ENCODE measurements at places on chromosomes 11 and 22.

DNA sequence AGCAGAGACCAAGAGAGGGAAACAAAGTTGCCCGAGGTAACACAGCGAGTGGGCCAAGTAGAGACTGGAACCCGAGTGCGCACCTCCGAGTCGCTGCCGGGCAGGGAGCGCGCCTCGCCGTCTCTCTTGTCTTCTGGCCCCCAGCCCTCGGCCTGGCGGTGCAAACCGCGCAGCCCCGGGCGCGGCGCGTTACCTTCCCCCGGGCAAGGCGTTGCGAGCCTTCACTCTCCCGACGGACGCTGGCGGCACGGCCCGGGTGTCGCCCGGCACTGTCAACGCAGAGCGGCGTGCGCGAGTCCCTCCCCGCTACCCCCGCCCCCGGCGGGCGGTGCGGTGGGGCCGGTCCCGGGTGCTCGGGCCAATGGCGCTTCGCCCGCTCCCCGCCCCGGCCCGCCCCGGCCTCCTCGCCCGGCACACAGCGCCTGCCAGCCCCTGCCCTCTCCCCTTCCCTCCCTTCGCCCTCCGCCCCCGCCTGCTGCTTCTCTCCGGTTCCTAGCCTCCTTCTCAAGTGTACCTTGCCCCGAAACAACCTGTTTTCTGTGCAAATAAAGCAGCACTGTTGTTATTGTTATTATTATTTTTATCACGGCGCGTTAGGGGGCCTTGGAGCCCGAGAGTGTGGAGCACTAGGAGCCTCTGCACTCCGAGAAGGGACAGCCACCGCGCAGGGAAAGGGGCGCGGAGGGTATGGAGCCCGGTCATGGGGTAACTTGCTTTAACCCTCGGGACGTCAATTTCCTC, at the start of gene SYTL2:
TSS of gene SYTL2 (minus strand) at position 271 of the 741 bp plus-strand sequence. CDS start 53,416 bp downstream, outside the sequence.
- DNase-seq: peak; percentile 53

DNA sequence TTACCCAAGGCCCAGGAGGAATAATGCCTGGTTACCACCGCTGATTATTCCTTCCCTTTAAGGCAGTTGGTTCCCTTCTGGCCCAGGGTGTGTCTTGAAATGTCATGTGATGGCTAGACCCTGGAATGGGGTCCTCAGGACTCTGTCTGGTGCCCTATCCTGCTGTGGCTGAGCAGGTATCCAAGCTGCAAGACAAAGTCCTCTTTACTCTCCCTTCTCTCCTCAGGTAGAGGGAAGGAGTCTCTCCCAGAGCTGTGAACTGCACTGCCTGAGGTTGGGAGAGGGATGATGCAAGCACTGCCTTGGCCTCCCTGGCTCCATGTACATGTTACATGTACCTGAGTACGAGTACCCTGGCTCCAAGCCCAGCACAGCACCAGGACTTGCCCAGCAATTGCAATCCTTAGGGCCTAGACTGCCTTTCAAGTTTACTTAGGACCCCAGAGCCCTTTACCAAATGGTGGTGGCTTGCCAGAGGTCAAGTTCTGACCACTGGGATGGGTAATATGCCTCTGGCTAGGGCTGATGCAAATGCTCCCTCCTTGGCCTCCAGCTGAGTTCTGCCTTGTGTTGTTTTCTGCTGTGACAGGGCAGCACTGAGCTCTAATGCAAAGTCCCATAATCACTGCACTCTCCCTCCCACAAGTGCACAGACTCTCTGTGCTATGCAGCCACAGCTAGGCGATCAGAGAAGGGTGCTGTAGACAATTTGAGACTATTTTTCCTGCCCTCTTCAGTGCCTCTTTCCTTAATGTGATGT, 20.7 kb upstream of the AQP11 start:
- no peak for DNase-seq

- DNase-seq: no peak
Measured at GRCh38 chr11:91686700-91687099, 537.9 kb upstream of the FAT3 start.

DNA sequence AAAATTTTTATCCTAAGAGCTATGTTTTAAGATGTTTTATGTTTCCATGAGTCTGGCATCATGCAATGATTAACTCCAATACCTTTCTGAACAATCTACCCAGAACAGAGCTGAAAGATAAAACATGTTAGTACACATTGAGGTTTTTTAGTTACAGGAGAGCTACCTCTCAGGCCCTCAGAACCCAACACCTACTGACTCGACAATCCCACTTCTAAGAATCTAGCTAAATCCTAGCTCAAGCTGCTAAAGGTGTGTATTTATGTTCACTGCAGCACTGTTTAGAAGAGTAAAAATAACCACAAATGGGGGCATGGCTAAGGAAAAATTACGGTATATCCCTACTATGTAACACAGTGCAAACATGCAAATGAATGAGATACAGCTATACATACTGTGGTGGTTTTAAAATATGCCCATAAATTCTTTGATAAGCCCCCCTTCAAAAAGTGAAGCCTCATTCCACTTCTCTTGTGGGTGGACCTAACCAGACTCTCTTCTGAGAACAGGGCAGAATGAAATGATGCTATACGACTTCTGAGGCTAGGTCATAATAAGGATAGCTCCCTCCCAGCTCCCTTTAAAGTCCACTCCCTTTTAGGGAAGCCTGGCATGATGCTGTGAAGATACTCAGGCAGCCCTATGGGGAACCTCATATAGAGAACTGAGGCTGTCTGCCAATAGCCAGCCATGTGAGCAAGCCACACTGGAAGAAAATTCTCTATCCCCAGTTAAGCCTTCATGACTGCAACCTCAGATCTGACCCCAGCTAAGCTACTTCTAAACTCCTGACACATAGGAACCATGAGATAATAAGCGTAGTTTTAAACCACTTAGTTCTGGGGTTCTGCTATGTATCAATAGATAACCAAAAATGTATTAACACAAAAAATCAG, 29.5 kb downstream of the TMEM123 start:
- no peak for DNase-seq

DNA sequence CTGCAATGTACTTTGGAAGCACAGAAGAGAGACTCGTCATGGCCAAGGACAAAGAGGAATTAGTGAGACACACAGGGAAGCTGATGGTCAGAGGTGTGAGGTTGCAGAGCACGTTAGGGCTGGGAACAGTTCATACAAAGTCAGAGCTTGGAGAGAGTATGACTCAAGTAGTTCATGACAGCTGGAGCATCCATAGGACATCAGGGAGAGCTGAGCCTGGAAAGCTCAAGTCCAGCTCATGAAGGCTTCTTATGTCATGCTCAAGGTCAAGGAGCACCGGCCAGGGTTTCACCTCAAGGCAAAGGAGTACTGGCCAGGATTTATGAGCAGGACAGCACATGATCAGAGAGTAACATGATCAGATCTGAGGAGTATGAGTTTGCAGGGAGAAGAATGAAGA, 64.6 kb upstream of the CHST1 start:
- no peak for DNase-seq

- DNase-seq: peak; percentile 65
Measured at GRCh38 chr22:19986410-19987341, 29.9 kb downstream of the ARVCF start.

- DNase-seq: peak; percentile 5
Measured at GRCh38 chr11:42407341-42407740, 904.5 kb upstream of the API5 start.

- no peak for DNase-seq
Measured at GRCh38 chr11:47857485-47857884, 9.3 kb upstream of the NUP160 start.

All from SK-MEL-5 (cell line).